ENCODE measurements at places on chromosomes 11 and 22.
A peak's percentile ranks its signal among the peaks of the same experiment; 100 is the strongest.

DNA sequence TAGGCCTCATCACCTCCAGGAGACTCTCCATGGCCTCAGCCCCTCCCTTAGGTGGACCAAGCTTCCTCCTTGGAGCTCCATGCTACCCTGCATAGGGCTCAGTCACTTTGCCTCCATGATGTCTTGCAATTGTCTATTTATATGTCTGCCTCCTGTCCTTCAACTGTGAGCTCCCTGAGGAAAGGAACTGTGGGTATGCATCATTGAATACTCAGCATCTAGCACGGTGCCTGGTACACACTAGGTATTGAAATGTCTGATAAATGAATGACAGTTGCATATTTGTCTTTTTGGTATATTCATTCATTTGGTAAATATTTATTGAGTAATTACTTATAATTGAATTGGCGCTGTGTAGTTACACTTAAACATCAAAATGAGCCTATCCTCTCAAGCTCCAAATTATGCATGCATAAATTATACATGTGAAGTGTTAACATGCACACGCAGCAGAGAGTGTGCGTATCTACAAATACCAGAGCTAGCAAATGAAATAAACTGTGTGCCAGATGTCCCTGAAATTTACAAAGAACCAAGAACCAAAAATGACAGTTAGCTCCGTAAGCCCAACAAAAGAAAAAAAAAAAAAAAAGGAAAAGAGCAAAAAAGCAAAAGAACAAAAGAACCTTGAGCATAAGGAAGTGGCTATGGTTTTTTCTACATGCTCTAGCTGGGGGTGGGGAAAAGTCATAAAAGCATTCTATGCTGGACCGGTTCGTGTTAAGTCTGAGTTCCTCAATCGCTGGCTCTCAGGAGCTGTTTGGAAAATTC lies 25.2 kb downstream of the GRAP2 start:
- DNase-seq: no peak

- peak; percentile 37 for DNase-seq
Measured at GRCh38 chr22:33105501-33105911, 47.3 kb upstream of the SYN3 start.

DNA sequence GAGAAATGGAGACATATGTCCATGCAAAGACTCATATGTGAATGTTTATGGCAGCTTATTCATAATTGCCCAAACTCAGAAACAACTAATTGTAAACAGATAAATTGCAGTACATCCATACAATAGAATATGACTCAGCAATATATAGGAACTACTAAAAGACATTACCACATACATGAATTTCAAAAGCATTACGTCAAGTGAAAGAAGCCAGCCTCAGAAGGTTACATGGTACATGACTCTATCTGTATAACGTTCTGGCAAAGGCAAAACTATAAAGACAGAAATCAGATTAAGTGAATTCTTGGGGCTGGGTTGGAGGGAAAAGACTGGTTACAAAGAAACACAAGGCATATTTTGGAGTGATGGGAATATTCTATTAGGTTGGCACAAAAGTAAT lies 7.2 kb downstream of the KCTD21 start:
- DNase-seq: peak; percentile 73

DNA sequence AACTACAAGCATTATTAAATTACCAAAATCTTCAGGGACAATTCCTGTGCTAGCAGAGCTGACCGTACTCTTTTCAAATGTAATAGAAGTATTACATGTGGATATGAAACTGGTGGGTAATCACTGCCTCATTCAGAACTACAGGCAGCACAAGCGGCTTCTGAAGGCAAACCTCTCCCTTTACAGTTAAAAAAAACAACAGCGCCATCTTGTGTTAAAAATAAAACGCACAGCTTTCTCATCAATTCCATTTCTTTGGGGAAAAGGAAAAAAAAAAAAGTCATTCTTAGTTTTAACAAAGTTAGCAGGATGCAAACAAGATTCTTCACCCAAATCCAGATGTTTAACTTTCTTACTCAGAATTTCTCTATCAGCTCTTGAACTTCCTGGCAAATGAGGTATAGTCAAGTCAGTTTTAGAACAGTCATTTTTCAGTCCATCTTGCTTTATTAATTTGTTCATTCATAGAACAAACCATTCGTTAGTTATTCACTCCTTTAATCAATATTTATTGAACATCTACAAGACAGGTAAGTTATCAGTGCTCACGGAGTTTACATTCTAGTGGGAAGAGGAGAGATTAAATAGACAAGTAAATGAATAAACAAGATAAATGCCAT lies 331.8 kb upstream of the MPPED2 start:
- DNase-seq: peak; percentile 60

GRCh38 chr22:30402028-30402765 lies 5.4 kb downstream of the SEC14L2 start:
- no peak for DNase-seq

DNA sequence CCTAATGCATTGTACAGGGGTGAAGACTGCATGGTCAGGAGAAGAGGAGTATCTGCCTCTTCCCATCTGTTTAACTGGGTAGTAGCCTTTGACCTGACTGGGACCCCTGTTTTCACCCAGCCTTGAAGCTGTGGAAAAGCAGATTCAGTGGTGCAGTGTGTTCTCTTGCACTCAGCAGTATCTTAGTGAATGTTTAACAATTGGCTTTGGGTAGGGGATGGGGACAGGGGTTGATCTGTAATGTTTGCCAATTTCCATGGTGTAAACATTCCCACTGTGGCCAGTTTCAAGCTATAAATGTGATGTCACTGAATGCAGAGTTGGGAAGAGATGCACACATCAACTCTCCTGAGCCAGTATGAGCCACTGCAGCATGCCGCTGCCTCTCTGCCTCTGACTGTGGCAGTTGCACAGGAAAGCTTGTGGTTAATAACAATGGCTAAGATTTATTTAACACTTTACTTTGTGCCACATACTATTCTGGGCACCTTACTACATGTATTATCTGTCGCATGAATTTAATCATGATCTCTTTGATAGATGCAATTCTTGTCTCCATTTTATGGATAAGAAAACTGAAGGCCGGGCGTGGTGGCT lies 15.7 kb downstream of the FJX1 start:
- DNase-seq: no peak

DNA sequence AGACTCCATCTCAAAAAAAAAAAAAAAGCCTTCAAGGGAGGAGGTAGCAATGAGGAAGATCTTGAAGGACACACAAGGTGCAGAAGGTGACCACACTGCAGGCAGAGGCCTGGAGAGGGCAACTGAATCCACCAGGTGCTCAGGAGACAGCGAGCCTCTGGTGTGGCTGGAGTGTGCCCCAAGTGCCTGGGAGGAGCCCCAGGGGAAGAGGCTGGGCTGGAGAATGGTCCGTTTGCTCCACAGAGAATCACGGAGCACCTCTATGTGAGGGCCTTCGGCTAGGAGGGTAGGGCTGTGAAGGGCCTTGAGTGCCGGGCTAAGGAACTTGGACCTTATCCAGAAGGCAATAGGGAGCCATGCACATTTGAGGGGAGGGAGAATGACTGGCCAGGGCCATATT lies 50.3 kb downstream of the ARRB1 start:
- no peak for DNase-seq

DNA sequence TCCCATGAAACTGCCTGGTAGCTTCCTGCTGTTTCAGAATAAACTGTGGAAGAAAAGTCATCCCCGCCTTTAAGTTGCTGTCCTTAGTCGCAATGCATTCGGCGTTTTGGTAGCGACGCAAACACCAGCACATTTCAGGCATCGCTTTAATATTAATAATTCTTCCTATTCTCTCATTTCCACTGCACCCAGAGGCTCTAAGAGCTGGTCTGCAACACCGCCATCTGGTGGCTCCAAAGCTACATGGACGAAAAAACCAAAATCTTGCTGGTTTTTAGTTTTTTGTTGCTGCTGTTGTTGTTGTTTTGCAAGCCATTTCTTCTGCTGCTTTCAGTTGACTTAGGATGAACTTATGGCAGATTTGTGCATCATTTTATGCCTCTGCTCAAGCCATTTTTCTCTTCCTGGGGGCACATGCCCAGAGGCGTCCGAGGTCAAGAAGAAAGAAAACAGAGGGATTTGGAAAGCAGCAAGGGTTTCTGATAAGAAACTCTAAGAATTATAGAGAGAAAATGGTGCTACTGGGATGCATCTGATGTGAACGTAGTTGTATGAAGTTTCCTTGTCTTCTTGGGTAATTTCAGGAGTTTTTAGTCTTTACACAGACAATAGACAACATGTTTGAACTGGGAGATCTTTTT lies 345.4 kb upstream of the KIRREL3 start:
- DNase-seq: peak; percentile 29

GRCh38 chr22:41177040-41177621 lies 28.0 kb upstream of the L3MBTL2 start:
- no peak for DNase-seq

DNA sequence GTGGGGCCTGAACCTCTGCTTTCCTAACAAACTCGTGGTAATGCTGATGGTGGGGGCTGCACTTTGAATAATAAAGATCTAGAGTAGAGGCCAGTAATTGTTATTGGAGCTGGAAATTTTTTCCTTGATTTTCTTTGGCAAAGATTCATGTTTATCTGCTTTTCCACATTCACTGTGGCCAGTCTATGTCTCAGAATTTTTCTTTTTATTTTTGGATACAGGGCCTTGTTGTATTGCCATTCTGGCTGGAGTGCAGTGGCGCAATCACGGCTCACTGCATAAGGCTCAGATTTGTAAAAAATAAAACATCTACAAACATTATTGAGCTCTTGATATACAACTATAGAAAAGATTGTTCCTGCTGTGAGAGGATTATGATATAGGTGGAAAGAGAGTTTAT lies 1.6 kb downstream of the TMEM135 start:
- no peak for DNase-seq

DNA sequence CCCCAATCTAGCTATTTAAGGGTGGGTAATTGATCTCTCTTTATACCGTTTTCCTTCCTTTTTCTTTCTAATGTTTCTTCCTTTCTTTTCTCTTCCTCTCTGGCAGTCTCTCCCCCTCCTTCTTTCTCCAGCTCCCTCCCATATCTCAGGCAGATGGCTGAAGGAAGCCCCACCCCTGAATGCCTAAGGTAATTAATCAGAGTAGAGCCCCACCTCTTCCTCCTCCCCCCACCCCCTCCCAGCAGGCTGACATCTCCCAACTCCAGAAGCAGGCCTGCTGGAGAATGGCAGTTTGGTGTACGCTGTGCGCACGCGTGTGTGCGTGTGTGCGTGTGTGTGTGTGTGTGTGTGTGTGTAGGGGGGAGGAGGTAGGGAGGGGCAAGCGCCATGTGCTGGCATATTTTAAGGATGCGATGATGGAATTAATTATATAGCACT lies 122.6 kb downstream of the APOL5 start:
- DNase-seq: peak; percentile 100

- peak; percentile 11 for DNase-seq
Measured at GRCh38 chr22:22558972-22559603, at the start of gene PRAME. PRAME (minus strand) TSS chr22:22559265; CDS start chr22:22556832, 2,433 bp downstream.

- DNase-seq: no peak
Measured at GRCh38 chr11:117860139-117860538, 16.3 kb downstream of the FXYD6 start.
